ENCODE measurements at places on chromosomes 6 and 20.

GRCh38 chr6:118876814-118877213, 17.1 kb upstream of the ASF1A start:
- DNase-seq = no peak

DNA sequence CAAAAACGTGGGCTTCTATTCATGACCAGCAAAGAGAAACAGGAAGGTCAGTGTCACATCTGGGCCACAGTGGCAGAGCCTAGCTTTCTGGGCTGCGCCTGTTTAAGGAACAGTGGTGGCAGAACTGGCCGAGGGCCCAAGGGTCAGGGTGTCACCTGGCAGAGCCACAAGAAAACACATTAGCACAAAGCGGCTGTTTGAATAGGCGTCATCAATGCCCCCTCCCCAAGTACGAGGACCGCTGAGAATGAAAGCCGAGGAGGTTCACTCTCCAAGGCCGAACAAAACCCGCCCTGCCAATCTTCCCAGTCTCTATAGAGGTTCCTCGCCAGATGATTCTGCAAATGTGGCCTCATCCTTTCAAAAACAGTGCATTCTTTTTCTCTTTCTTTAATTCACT, 125.2 kb upstream of the TRAF3IP2 start:
- DNase-seq = no peak

DNA sequence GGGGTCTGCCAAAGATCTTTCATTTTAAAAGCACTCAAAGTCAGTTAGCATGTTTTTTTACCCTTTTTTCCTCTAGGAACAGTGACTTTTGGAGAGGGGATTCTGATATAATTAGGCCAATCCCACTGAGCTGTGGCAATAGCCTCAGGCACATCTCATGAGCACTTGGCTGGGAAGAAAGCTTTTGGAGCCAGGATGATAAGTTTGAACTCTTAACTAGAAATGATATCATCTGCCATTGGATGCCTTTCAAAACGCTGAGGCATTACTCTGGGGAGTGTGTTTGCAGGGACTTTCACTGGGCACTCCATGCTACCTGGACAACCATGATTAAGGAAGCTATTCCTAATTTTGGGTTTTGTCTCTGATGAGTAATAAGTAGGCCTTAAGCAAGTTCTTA, 3.7 kb downstream of the SCGN start:
- DNase-seq = no peak

GRCh38 chr6:142728910-142729481, 216.0 kb downstream of the HIVEP2 start:
- no peak for DNase-seq

DNA sequence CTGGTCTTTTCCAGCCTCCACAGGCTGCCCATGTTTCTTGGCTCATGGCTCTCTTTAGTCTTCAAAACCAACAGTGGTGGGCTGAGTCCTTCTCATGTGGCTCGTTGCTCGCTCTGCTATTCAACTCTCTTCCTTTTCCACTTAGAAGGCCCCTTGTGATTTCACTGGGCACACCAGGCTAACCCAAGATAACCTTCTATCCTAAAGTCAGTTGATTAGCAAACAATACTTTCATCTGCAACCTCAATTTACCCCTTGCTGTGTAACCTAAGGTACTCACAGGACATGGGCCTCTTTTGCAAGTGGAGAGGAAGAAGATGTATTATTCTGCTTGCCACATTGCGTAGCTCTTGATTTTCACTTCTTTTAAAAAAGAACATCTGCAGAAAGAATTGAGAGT, 79.6 kb downstream of the UTRN start:
- DNase-seq = no peak

DNA sequence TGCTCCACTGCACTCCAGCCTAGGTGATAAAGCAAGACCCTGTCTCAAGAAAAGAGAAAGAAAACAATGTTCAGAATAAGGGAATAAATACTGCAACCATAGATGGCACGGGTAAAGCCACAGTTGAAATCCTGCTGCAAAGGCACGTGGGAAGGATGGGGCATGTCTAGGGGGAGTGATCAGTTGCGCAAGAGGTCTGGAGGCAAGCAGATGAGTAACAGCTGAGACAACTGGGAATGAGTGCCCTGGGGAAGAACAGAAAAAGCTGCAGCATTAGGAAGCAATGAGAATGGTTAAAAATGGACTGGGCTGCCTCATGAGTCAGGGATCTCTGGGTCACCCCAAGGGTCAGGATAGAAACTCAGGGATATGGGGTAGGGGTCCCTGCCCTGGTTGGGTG, 96.3 kb downstream of the GMPR start:
- DNase-seq = no peak

DNA sequence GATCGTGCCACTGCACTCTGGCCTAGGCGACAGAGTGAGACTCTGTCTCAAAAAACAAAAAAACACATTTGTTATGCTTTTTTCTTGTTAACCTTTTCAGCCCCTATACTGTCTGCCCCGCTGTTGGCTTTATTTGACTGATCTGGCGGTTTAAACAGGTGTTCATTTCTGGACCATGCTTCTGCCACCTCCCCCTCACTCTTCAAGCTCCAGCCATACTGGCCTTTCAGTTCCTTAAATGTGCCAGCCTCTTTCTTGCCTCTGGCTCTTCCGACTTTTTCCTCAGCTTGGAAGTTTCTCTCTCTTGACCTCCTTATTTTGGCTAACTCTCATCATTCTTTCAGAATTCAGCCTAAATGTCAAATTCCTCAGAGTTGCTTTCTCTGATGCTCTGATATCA, 35.2 kb upstream of the TXLNB start:
- DNase-seq = no peak

DNA sequence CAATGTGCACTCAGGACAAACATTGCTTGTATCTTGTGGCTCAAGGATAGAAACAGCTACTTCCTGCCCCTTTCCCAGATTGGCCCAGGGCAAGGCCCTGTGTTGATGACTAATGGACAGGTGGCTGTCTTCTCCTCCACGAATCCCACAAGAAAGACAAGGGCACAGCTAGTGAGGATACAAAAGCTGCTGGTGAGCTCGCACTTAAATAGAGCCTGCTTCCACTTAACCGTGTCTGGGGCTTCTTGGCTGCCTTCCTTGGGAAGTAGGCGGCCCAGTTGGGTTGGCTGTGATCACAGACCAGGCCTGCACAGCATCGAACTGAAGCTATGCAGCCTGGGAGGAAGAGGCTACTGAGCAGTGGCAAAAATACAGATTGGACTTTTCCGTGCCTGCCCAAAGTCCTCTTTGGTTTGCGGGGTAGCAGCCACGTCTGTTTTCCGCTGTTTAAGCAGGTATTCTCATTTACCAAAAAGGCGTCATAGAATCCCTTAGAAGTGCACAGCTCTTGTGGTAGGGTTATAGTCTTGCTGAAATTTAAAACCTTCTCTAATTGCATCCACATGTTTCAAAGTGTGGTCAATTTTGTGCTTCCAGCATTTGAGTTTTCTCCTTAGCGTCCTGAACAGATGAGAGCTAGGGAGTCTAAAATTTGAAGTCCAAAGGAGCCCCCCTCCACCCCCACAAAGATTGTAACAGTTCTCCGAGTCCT, 23.0 kb upstream of the NAA20 start:
- DNase-seq = no peak

DNA sequence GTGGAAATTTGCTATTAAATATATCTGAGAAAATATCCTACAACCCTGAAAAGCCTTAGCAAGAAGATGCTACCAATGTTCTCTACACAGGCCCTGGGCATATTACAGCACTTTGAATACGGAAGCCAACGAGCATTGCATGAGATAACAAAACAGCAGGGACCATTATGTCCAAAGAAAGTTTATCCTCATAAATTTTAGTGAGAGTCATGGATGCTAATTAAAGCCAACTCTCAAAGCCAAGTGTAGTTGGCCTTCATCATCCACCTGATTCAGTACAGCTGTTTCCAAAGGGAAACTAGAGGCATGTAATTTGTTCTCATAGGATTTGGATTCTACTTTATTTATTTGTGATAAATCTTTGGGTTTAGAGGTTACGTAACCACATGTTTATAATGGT, 564.8 kb downstream of the RFPL4B start:
- DNase-seq = no peak

DNA sequence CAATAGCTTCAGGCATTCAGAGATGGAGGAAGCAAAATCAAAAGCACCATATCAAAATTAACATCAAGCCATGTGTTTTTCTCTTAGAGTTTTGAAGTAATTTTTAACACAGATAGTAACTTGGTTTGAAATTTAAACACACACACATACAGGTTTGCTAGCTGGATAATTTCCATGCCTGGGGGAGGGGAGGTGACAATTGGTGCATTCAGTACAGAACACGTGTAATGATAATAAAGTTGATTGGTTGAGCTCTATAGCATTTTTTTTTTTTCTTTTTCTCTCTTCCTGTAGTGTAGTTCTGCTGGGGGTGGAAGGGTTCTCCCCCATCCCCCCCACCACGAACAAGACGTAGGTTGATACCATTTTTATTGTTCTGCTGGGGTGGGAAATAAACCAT, 564.8 kb downstream of the LMBRD1 start:
- no peak for DNase-seq

DNA sequence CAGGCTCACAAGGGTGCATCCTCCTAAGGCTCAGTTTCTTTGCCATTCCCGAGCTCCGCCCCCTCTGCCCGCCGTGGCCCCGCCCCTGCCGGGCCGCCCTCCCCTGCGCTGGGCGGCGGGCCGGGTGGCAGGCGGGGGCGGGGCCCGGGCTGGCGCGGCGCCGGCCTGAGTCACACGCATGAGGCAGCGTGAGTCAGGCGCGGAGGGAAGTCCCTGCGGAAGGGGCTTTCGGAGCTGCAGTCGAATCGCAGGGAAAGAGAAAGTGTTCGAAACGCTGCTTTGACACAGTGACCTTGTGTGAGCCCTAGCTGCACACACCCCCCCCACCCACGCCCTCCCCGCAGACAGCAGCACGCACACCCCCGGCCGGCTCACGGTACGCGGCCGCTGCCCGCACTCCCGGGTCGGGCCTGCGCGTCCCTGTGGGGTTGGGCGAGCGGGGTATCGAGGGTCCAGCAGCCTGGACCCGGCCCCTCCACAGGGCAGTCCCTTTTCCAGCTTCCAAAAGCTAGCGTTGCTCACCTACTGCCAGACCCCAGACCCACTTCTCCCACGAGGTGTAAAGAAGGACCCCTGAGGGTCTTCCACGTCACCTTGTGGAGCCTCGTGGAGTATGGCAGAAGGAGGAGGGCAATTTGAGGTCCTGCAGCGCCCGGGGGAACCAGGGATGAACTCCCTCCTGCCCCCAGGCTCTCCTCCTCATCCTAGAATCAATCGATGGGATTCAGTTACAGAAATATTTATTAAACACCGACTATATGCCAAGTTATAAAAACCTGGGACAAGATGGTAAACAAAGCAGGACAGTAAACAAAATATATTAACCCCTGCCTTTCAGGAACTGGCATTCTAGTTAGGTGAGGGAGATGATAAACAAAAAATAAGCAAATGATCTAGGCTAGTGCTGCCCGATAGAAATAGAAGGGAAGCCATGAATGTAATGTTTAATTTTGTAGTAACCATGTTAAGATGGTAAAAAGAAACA, 12.4 kb upstream of the HMGA1 start:
- DNase-seq = peak; percentile 94

- no peak for DNase-seq
Observed at GRCh38 chr6:53824714-53825113, 29.9 kb downstream of the LRRC1 start.

GRCh38 chr6:105695461-105695860, 292.6 kb upstream of the PREP start:
- DNase-seq = no peak

DNA sequence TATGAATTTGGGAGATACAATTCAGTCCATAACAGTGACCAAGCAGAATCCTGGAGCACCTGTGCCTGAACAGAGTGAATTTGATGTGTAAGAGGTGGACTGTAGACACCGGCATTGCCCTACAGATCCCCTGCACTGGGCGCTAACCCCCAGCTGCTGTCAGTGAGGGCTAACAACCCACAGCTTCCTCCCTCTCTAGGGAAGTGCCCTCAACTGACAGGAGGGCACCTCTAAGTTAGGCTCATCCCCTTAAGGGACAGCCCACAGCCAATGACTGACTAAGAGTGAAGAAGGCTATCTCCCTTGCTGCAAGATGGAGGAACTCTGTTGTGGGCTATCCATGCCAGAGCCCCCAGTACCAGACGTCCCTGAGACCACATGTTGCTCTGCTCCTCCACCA, 15.3 kb upstream of the BPIFB1 start:
- DNase-seq = no peak

DNA sequence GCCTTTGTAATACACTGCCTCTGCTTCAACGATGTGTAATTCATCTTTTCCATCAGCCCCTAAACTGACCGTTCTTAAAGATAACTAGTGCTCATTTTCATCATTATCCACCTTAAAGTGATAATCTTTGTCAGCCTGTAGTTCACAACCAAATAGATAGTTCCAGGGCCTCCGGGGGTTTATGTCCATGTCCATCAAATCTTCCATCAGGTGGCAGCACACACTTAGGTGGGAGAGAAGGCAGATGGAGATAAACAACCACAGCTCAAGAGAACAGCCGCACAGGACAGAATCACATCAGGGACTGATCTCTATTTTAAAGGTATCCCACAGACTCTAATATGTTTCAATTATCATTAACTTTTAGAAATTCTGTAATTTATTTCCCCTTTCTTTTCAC, 90.9 kb downstream of the LMBRD1 start:
- no peak for DNase-seq

DNA sequence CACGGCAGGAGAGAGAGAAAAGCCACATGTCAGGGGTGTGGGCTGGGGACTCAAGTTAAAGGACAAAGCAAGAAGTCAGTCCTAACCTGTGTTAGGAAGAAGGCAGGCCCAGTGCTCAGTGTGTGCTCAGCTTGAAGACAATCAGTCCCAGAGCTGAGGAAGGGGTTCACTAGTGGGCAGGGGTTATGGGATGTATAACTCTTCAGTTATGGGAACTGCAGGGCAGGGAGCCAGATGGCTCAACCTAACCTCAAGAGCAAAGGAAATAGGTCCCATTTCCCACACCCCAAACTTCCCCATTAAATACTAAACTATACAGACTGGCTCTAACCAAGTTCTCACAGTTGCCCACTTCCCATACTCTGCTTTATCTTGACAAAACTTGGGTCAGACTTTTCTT, 7.4 kb upstream of the SSTR4 start:
- DNase-seq = no peak

DNA sequence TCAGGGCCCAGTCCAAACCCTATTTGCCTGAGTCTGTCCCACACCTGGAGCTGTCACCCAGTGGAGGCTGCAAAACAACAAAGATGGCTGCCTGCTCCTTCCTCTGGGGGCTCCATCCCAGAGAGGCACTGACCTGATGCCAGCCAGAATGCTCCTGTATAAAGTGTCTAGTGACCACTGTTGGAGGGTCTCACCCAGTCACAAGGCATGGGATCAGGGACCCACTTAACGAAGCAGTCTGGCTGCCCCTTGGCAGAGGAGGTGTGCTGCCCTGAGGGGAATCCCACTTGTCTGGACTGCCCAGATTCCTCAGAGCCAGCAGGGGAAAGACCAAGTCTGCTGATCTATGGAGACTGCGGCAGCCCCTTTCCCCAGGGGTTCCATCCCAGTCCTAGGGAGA, 241.6 kb downstream of the CDH26 start:
- no peak for DNase-seq

GRCh38 chr6:152068622-152069261, 261.3 kb downstream of the ESR1 start:
- DNase-seq = no peak

GRCh38 chr6:138235205-138235604, 16.9 kb upstream of the PBOV1 start:
- DNase-seq = no peak

- no peak for DNase-seq
Observed at GRCh38 chr6:166286839-166287271, 21.3 kb downstream of the PRR18 start.

All from activated naive CD4-positive, alpha-beta T cell treated with anti-CD3 and anti-CD28 coated beads, Interleukin-2, amount 50 U/mL, for 72 hours (primary cell).